ENCODE measurements at places on chromosomes 1 and 21.

- no peak for DNase-seq
These were observed 241.7 kb upstream of the NEGR1 start for GRCh38 chr1:72524021-72524420.

DNA sequence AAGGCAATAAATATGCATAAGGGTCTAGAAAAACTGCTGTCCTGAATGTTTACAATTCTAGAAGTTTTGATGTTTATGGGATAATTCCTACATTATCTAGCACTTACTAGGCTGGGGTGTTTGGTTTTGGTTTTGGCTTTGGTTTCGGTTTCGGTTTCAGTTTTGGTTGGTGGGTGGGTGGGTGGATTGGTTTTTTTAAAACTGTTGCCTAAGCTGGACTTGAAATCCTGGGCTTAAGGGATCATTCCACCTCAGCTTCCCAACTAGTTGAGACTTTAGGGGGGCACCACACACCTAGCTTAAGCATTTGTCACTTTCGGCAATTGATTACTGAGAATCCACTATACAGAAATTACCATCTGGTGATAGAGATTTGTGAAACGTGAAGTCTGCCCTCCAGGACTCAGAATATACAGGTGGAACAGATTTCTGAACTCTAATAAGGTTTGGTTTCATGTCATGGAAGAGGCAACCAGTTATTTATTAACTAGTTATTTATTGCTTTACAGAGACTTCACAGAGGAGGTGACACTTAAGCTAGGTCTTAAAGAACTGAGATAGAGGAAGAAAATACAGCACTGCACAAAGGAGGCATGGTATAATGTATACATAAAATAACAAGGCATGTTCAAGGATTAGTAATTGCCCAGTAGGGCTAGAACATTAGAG lies 69.6 kb downstream of the PIK3R3 start:
- no peak for DNase-seq

- no peak for DNase-seq
These were observed 59.5 kb downstream of the PHACTR4 start for GRCh38 chr1:28428990-28429520.

DNA sequence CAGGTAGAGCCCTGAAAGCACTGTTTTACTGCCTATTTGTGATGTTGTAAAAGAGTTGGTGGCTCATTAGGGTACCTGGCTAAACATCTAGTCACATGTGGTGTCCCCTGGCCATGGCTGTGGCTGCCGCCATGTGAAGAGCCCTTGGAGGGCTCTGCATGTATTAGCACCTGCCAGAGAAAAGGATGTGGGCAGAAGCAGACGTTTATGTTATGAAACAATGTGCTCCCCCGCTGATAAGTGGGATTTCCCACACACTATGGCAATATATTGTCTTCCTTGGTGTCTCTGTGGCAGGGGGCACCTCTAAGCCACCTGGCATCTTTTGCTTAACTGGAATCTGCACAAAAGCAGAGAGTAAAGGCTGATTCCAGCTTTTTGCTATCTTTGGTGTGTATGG lies 9.6 kb downstream of the TENT5C start:
- DNase-seq, result no peak

GRCh38 chr1:229155472-229155871 lies 115.4 kb upstream of the RAB4A start:
- DNase-seq, result peak; percentile 18

Data from GM20000 (cell line).